GM12865 (cell line): ENCODE measurements at places on chromosomes 7 and 10.
A peak's percentile ranks its signal among the peaks of the same experiment; 100 is the strongest.

DNA sequence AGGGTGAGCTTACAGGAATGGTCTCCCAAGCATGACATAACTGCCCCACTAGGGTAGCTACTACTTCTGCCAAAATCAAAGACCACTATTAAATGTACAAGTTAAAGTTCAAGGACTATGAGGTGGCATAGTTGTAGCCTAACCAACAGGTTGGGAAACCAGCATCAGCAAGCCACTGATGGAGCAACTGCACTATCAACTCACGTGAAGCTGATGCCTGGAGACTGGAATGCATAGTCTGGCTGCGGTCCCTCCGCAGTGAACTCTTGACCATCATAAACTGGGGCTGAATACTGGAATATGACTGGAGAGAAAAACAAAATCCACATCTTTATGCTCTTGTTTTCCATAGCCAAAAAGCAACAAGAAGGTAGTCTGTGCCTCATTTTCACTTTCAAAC lies 541.4 kb downstream of the DNAJB9 start:
- no peak for DNase-seq

DNA sequence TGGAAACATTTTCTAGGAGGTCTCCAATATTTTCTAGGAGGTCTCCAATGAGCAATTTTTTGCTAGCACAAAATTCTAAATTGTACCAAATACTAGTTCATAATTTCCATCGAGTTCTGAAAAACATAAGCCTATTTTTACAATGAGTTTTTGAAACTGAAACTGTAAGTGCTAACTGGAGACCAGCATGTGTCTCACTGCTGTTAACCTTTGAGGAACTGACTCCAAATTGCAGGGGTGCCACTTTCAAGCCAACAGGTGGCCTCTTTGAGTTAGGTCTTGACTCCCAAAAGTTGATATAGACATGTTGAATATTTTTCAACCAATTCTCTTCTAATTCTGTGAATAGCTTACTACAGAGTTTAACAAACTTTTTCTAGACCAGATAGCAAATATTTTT lies 58.8 kb downstream of the CAV1 start:
- DNase-seq = peak; percentile 93

DNA sequence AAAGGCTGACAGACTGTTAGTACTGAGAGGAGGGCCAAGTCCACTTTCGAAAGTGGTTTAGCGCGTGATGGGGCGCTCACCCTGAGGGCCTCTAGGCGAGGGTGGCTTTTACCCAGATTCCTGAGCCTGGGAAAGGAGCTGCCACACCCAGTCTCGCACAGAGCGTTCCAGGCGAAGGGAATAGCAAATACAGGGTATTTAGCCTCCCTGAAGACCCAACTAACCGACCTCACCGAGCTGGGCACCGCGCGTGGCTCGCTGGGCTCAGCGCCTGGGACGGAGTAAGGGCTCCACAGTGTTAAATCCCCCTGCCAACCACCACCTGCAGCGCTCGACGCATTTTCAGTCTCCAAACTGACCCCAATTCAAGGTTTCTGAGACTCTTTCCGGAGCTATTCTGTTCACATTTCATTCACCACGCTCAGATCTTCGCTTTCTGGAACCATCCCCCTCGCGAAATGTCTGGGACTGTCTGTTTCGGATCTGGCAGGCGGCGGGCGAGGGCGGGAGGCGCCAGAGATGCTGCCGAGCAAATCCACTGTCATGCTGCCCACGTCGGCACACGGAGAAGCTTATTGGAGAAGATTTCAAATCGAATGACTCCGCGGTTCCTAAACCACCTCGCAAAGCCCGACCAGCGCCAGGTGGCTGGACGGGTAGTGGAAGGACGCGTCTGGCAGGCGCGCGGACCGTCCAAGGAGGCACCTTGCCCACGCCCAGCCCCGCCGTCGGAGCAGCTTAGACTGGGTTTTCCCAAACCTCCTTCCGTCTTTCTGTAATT lies 1.4 kb upstream of the OSBPL3 start:
- DNase-seq = peak; percentile 77

DNA sequence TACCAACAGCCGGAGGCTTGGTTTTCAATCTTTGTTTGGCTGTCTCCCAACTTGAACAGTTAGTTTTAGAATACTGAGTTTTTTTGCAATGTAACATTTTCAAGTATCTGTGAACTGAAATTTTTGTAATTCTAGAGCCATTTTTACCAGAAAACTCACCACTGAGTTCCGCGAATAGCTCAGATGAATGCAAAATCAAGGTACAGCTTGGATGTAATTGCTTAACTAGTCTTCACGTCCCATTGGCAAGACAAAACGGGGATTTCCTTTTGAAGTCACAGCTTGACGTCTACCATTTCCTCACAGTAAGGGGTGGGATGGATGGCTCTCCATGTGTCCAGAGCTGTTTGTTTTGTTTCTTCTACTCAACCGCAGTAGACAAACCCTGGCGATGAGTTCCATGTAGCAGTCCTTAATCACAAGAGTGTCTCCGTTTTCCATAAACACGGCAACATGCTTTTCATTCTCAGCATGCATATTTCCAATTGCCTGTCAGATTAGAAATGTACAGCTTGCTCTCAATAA lies 55.8 kb upstream of the FGFR2 start:
- no peak for DNase-seq

DNA sequence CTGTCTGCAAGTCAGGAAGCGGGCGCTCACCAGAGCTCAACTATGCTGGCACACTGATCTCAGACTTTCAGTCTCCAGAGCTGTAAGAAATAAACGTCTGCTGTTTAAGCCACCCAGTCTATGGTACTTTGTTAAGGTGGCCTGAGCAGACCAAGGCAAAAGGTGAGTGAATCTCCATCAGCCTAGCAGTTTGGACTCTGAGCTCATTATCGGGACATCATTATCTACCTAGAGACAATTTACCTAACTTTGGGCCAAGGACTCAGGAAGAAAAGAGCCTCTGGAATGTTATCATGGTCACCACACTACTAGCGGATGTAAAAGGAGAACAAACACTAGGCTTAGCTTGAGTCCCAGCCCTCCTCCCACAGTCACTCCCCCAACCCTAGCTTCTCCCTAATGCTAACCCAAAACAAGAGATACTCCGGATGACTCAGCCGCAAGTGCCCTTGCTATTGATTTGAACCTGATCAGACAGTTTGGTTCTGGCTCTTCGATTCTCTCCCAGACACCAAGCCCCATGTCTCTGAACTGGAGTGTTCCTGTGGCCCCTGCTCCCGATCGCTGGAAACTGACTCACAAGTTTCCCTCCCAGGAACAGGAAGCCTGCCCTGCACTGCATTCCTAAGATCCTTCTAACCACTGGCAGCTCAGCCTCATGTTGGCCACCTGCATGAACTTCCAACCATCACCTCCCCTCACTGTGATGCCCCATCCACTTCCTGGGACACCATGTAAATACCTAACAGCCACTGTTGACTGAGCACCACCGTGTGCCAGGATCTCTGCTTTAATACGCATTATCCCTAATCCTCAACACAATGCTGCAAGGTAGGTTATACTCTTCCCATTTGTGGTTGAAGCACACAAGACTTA lies 34.5 kb downstream of the CREB3L2 start:
- no peak for DNase-seq

DNA sequence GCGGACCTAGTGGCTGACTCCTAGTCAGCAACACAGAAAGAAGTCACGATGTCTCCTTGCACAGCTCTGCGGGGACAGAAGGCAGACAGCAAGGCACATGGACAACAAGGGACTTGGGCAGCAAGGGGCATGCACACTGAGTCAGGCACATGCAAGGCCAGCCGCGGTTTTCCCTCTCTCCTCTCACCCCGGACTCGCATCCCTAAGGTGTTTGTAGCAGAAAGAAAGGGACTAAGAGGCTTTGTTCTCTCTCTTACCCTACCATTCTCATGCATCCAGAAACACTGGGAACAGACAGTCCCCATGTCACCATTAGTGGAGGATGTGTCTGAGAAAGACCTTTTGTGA lies 193.3 kb upstream of the PHF14 start:
- no peak for DNase-seq
